ENCODE measurements at places on chromosomes 12 and 14.

- DNase-seq: no peak
Measured at GRCh38 chr12:1834186-1834925, 14.0 kb downstream of the LRTM2 start.

DNA sequence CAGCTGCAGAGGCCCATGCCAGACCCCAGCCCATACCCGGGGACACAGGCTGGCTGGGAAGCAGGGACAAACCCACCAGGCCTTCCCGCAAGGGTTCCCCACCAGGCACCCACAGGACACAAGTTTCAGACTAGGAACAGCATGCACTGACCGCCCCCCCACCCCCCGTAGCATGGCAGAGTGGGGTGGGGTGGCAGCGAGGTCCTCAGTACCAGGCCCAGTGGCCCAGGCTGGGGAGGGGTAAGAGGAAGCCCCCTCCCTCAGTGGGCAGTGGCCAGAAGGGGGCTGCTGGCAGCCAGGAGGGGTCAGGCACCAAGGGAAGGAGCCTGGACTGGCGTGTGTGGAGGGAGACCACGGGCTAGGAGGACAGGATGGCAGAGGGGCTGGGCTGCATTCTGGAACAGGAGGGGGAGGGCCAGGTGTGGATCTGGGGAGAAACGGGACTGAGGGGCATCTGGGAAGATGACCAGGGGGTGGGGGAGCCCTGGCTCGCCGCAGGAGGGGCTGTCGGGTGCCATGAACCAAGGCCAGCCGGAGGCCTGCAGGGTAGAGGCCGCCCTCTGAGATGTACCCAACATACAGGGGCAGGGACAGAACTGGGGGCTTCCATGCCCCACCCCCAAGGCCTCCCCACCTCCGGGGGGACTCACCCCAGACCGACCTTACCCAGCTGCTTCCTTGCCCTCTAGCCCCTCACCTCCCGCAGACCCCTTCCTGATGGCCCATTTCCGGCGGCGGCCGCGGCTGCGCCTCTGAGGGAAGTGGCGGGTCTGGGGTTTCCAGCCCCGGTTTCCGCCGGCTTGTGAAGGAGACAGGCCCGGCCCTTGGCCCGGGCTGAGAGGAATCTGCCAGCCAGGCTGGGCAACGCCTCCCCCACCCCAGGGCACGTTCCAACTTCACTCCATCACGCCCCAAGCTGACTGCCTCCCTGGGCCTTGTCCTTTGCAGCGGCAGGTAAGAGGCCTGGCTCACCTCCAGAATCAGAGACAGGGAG lies 5.6 kb upstream of the JAG2 start:
- no peak for DNase-seq

DNA sequence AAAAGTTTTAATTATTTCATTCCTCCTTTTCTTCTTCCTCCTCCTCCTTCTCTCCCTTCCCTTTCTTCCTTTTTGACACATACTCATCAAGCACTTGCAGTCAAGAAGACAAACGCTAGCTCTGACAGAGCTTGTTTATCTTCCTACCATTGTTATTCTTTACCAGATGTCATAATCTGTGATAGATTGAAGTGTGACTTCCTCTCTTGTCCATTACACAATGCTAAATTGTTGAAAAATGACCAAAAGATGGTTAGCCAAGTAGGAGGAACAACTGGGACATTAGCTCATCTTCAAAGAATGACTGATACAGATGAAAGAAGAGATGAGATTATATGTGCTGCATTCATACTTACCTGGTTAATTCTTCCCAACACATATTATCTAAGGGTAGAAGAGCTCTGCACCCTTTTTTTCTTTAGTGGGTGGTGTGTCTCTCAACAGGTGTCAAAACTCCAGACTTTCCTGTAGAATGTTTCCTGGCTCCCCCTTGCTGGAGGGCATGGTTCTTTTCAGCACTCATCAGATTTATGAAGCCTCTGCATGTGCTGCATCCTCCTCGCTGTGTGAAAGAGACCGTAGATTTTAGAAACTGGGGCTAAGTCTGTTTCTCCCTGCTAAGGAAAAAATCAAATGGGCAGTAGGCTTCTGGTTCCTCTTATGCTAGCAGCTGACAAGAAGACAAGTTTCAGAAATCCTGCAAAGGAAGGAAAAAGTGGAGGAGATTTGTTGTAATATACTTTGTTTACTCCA lies 147.1 kb downstream of the TMX1 start:
- no peak for DNase-seq

DNA sequence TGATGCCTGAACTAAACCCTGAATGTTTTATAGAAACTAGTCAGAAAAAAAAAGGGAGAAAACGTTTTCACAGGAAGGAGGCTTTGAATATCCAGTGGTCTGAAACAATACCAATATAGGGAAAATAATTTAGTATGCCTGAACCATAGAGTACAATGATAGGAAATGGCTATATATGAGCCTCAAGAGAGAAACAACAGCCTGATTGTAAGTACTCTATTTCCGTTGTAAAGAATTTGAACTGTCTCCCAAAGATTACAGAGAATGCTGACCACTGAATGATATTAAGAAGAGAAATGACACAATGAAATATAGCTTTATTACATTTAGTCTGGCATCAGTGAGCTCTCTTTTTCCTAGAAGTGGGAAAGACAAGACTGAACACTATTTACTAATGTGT lies 5.5 kb upstream of the GABARAPL1 start:
- DNase-seq: no peak

- no peak for DNase-seq
Measured at GRCh38 chr14:75123991-75124390, 2.9 kb downstream of the NEK9 start.

DNA sequence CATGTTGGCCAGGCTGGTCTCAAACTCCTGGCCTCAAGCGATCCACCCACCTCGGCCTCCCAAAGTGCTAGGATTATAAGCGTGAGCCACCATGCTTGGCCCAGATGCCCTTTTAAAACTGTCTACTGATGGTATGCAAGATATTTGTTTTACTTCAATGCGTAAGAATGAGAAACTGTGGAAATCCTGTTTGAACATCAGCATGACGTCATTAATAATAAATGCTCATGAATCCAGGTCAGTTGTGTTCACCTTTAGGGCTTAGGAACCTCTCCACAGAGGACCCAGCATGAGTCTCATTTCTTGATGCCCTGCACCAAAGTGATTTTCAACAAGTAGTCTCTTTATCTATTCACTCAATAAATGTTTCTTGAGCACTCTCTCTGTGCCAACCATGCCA lies 34.5 kb upstream of the FOS start:
- DNase-seq: no peak

DNA sequence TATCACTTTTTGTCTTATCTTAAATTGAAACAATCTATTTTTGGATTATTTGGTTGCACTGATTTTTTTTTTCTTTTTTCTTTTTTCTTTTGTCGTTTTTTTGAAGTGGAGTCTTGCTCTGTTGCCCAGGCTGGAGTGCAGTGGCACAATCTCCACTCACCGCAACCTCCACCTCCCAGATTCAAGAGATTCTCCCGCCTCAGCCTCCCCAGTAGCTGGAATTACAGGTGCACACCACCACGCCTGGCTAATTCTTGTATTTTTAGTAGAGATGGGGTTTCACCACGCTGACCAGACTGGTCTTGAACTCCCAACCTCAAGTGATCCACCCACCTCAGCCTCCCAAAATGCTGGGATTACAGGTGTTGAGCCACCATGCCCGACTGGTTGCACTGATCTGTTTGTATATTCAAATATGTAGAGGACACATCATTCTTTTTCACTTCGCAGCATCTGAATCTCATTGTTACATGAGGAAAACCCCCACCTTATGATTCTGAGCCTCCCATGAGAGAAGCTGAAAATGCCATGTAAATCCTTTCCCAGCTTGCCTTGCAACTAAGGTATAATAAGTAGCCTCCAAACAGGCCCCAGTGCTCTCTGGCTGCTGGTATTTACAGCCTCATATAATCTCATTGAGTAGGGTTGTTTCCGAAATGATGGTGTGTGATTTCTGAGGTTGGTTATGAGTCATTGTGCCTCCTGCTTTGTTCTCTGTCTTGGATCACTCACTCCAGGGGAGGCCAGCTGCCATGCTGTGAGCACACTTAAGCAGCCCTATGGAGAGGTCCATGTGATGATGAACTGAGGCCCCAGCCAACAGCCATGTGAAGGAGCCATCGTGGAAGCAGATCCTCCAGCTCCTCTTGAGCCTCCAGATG lies 5.2 kb upstream of the HSP90B1 start:
- DNase-seq: no peak

GRCh38 chr14:69654116-69654515 lies 42.7 kb downstream of the SUSD6 start:
- no peak for DNase-seq

Data from activated CD8-positive, alpha-beta memory T cell treated with anti-CD3 and anti-CD28 coated beads for 1 hour (primary cell).